ENCODE measurements at places on chromosomes 6 and 20.

DNA sequence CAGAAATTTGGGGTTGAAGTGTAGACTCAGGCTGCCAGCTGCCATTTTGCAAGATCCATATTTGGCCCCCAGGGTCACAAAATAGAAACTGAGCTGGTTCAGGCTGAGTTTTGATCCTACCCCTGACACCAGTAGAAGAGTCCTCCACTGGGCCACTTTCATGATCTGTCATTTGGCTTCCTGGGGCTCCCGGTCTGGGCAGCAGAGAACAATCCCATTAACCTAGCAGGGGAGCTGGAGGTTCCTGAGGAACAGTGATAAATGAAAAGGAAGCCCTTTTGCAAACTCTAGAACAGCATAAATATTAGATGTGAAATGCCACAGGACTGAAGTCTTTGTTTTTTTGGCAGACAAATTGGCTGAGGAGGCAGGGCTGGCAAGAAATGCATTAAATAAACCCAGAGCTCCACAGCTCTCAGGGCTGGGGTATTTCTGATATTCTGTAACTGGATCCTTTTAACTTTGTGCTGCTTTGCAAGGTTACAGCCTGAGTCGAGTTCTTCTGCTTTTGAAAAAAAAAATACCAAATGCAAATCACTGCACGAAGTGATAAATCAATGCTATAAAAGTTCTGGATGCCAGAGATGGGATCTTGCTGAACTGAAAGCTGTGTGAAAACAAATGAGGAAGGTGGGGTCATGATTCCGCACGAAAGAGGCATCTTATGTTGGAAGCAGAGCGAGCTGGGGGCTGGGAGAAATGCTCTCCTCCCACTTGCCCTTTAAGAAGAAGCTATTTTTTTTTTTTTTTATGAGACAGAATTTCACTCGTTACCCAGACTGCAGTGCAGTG lies 64.4 kb downstream of the SULF2 start:
- peak; percentile 76 for DNase-seq

DNA sequence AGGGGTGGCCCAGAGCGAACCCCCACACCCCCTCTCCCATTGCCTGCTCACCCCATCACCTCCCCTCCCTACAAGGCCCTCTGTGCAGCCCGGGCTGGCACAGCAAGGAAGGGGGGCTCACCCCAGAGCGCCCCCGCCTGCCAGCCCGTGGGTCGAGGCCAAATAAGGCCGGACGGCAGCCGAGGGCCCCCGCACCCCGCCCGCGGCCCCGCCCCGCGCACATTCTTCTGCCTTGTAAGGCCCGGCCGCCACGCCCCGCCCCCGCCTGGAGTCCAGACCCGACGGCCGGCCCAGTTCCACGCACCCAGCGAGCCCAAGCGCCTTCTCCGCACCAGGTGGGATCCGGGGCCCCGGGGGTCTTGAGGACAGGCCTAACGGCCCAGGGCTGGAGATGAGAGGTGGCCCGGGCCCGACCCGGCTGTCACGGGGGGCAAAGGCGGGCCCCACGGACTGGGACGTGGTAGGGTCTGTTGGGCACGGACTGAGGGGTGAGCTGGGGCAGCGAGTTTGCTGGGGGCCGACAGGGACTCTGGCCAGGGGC lies at the start of gene MYL9:
MYL9 (plus strand) TSS at position 293 of the 541 bp plus-strand sequence. CDS start 3,366 bp downstream, outside the sequence.
- peak; percentile 51 for DNase-seq

GRCh38 chr20:48629069-48629959 lies 198.5 kb downstream of the PREX1 start:
- DNase-seq, result no peak

DNA sequence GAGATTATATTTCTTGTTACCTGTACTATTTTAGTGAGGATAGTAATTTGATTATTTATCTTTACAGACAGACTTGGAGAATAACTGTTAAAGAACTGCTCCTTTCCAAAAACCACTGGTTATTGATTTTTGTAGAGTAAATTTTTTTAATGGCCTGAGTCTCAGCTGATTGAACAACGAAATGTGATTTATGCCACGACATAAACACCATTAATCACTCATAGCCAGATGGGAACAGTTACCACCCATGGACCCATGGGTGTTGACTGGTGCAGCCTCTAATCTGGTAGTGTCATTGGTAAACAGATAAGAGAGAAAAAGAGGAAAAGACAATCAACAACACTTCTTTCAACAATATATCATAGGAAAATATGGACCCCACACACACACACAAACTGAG lies 101.4 kb upstream of the BEND6 start:
- DNase-seq, result no peak

DNA sequence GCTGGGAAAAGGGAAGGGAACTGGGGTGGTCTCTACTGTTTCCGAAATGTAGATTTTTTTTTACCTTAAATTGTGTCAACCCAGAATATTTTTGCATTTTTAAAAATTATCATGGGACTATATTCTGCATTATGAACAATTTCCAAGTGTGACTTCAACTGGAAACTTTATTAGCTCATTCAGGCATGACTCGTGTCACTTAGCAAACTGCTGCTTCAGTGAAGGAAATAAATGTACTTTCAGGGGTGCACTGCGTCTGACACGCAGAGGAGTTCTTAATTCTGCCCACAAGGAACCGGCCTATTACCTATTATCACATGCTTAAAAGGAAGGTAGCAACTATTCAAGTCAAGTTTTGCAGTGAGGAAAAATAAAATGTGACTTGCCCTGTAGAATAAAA lies 291.3 kb upstream of the PRDM1 start:
- no peak for DNase-seq

DNA sequence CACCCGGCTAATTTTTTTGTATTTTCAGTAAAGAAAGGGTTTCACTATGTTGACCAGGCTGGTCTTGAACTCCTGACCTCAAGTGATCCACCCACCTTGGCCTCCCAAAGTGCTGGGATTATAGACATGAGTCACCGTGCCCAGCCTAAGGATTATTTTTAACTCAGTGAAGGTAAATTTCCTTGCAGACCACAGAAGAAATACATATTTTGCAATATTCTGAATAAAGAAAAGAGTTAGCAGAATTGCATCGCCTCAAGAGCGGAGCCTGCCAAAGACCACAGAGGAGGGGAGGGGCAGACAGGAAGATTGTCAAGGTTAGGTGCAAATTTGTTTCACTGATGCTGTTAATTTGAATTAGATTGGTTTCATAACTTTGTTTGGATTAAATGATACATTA lies 47.4 kb downstream of the SOD2 start:
- DNase-seq, result peak; percentile 30
